ENCODE measurements at places on chromosomes 3 and 15.

DNA sequence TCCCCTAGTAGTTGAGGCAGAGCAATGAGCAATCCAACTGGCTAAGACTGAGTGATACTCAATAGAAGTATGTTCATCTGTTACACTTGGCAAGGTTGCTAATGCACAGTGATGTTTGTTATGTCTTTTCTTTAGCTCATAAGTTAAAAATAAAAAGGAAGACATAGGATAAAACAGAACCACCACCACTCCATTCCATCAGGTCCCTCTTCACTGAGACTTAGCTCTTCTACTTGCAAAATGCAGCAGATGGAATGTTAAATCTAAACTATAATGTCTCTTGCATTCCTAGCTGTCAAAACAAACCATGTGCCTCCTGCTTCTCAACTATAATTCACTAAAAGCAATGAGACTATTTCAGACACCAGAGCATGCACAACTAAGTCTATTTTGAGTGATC, 265.6 kb upstream of the UBE2E2 start:
- DNase-seq = no peak

- no peak for DNase-seq
Measured at GRCh38 chr3:178436773-178437172, 99.5 kb upstream of the KCNMB2 start.

GRCh38 chr3:58179235-58180098, 31.3 kb downstream of the DNASE1L3 start:
- no peak for DNase-seq

DNA sequence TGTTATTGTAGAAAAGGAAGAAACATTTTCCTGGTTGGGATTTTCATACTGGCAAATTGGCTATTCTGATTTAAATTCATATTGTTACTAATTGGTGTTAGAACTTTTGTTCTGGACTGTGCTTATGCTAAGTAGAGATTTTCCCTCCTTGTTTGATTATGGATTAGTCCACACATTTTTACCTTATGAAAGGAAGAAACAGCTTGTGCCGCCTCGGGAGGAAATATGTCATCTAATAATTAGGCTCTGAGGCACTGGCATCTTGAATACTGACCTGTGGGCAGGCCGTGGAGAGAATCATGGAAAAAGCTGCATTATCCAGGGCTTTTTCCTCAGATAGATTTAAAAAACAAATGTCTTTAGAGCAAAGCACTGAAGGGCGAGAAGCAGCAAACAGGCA, 344.3 kb upstream of the TBL1XR1 start:
- DNase-seq = no peak

- no peak for DNase-seq
Measured at GRCh38 chr3:163368168-163368567, 1710.1 kb downstream of the SI start.

DNA sequence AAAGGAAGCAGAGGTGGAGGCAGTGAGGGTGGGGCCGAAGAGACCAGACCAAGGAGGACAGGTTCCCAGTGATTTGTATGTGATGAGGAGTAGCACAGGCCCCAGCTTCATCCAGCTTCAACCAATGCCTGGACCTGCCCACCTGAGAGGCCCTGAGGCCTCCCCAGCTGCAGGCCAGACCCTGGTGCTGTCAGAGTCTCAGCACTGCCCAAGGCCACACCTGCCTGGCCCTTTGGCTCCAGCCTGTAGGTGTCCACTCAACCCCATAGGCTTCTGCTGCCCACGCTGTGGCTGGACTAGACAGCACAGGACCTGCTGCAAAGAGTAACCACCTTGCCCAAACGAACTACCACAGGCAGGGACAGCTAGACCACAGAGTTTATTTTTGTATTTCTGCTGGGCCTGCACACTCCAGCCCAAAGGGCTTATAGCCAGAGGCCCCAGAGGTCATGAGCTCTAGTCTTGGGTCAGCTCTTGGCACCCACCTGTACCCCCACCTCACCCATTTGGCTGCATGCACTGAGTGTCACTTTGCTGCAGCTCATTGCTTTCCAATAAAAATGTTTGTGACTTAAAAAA, 81.9 kb upstream of the CDV3 start:
- DNase-seq = no peak

GRCh38 chr3:70309591-70309990, 2.8 kb downstream of the MDFIC2 start:
- DNase-seq = no peak

- DNase-seq = no peak
Measured at GRCh38 chr3:177714945-177715344, 517.7 kb upstream of the TBL1XR1 start.

- no peak for DNase-seq
Measured at GRCh38 chr3:152123457-152123856, 145.3 kb upstream of the MBNL1 start.

DNA sequence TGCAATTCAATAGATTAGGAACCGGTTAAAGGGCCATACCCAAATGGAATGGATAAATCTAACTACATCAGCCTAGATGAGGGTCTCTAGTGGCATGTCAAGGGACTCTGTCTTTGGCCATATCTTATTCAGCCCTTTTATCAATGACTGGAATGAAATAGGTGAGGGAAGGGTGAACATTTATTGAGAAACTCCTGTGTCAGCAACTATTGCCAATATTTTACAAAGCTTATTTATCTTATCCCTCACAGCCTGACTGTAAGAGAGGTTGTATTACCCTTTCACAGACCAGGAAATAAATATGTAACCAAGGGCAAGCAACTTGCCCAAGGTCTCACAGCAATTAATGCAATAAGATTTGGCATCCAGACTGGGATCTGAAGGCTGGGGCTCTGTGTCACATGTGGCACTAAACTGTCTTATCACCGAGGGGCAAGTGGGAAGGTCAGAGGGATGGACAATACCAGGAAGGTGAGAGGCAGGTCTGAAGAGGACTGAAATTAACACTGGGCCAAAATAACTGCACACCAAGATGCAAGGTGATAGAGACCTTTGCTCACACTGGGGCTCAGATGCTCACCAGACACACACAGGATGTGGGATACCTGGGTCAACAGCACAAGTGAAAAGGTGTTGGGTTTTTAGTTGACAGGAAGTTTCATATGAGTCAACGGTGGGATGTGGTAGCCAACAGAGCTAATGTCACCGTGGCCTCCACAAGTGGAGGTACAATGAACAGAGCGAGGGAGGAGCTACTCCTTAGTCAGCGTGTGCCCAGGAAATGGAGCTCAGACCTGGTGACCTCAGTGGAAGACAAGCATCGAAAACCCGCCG, 261.3 kb downstream of the RPLP1 start:
- DNase-seq = no peak

- no peak for DNase-seq
Measured at GRCh38 chr15:73956743-73957135, 30.5 kb downstream of the LOXL1 start.

GRCh38 chr3:9087831-9088413, 124.7 kb upstream of the RAD18 start:
- no peak for DNase-seq

DNA sequence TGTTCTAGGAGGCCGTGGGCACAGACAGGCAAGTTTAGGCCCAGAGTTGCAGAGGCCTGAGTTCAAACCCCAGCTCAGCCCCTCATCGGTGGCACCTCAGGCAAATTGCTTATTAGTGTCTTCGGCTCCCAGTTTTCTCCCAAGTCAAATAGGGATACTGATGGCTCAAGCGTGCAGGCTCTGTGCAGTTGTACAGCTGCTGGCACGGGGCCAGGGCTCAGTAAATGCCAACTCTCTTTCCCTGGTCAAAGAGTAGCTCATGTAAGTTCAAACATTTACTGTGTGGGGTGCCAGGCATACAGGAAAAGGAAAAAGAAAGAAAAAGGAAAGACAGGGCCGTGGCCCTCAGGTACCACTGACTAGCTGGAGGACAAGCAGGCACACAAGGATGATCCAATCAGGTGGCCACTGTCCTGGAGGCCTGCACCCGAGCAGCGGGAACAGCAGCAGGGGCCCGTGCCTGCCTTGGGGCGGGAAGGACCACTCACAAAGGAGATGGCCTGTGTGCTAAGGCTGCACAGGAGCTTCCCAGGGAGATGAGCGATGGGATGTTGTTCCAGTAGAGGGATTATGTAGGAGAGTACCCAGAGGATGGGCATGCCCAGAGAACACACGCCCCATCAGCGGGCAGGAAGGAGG, 70.8 kb downstream of the TBC1D2B start:
- no peak for DNase-seq

GRCh38 chr3:105539897-105540296, 173.2 kb downstream of the ALCAM start:
- no peak for DNase-seq

DNA sequence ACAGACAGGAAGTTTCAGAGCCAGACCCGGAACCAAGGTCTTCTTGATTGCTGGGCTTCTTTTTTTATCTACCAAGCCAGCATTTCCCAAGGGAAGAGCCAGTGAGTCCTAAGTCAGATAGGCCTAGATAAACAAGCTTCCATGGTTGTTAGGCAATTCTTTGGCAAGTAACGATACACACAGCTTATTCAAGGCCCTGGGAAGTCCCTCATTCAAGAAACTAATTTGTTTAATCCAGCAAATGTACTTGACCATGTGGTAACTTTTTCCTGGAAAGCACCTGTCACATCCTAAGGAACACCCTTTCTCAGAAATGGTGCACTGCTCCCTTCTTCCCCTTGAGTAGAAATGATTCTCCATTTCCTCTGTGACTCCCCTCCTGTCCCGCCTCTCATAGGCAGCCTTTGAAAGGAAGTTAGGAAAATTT, 209.9 kb downstream of the ITPR1 start:
- no peak for DNase-seq

- no peak for DNase-seq
Measured at GRCh38 chr3:147864754-147865354, 455.7 kb downstream of the ZIC1 start.

GRCh38 chr3:168325684-168326083, 230.0 kb upstream of the GOLIM4 start:
- no peak for DNase-seq

DNA sequence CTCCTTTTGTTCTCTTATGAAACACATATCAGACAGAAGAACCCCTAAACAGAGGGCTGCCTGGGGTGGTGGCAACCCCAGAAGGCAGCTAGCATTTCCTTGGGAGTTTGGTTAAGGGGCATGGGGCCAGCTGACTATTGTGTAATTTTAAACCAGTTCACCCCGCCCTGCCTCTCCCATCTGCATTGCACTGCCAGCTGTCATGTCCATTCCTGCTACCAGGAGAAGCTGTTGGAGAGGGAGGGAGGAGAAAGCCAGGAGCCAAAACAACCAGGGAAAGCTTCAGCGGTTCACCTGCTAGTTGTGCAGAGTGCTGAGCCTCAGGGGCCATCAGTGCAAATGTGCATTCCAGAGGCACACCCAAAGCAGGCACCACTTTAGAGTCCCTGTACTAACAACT, 47.6 kb upstream of the ATP1B3 start:
- DNase-seq = no peak

GRCh38 chr15:81784751-81785150, 261.1 kb downstream of the MEX3B start:
- DNase-seq = no peak

- DNase-seq = no peak
Measured at GRCh38 chr3:31187380-31187779, 292.9 kb upstream of the GADL1 start.

- no peak for DNase-seq
Measured at GRCh38 chr3:127061641-127062040, 78.7 kb downstream of the PLXNA1 start.

GRCh38 chr3:171129827-171130226, 103.3 kb upstream of the SLC2A2 start:
- DNase-seq = no peak

DNA sequence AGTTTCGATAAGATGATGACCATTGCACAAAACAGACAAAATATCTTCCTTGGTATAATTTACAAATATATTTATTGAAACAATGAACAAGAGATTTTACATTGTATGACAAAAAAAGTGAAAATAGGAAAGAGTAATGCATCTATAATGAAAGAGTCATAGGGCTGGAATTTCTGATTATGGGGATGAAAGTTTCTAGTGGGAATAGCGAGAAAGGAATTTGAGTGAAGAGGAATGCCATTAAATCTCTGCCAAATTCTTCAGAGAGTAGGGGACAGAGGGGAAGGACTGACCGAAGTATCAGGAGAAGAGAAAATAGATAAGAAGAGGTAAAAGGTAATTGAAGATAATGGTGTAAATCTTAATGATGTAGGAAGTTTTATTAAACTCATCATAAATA, 125.4 kb downstream of the VGLL3 start:
- no peak for DNase-seq

DNA sequence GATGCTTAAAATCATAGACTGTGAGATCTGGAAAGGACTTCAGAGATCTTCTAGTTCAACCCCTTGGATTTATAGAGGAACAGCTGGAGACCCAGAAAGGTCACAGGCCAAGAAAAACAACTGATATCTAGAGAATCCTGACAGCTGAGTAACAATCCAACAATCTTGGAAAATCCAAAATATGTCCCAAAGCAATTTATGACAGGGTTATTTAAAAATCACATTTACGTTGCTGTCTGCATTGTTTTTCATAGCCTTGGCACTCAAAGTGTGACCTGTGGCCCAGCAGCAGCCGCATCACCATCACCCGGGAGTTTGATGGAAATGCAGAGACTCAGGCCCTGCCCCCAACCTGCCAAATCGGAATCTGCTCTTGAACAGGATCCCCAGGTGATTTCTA, 78.8 kb downstream of the FBN1 start:
- DNase-seq = no peak

DNA sequence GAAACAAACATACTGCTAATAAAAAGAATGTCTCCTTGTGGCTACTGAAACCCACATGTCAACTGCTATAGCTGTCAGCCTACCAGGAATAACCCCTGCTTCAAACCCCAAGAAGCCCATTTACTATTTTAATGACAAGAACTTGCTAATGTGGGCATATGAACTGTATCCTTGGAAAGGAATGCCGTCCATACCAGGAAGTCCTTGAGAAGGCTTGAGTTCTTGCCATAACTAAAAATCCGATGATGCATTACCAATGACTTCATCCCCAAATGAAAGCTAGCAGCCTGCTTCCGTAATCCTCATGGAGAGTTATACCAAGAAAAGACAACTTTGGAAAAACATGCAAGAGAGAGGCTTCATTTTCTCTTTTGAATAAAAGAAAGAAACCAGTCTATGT, 34.8 kb downstream of the MINDY4B start:
- no peak for DNase-seq

GRCh38 chr3:29720665-29721064, 439.8 kb downstream of the RBMS3 start:
- no peak for DNase-seq

GRCh38 chr15:33293713-33294334, 16.9 kb upstream of the RYR3 start:
- DNase-seq = no peak

GRCh38 chr3:133761605-133762484, 15.7 kb downstream of the TF start:
- DNase-seq = no peak
